Central memory CD4-positive, alpha-beta T cell (primary cell): ENCODE measurements at places on chromosomes 2 and 18.

- no peak for DNase-seq
Observed at GRCh38 chr18:68418226-68418868, 296.6 kb downstream of the TMX3 start.

GRCh38 chr2:119062179-119062578 is 96.4 kb downstream of the C1QL2 start:
- DNase-seq: no peak

DNA sequence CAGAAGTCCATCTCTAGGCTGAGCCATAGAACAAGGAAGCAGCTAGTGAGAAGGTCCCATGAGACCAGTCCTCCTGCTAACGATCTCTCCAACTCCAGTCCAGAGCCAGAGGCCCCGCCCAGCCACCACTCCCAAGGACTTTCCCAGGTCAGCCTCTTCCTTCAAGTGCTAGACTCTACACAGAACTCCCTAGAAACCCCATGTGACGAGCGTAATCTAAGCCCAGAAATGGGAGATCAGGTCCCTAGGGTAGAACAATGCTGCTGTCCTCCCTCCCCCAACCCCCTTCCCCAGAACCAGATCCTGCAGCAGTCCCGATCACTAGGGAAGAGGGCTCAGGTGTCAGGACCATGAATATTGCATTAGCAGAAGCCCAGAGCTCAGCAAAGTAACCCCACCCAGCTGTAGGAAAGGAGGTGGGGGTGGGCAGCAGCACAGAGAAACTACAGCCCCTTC is 6.9 kb downstream of the DCTN1 start:
- no peak for DNase-seq

DNA sequence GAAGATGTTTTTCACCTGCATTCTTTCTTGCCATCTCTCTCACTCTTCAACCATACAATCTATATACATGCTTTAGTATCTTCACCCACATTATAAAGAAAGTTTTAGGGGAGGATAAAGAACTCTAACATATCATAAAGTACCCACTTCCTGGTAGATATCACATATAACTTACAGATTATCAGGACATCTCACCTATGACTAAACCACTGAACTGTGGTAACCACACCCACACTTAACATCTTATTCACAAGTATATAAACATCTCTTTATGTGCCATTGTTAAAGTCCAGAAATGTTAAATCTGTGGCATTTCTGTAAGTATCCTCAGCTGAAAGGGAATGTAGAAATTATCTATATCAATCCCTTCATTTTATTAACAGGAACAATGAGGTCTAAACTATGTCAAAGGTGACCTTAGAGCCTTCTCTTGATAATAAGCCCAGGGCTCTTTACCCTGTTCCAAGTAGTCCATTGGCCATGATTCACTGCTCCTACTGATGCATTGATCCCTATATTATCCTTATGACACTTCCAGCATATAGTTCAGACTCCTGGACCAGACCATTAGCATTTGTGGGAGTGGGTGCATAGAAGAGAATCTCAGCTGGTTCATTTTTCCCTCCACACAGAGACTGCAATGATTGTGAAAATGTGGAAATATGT is 182.4 kb downstream of the SUCLG1 start:
- DNase-seq: no peak

GRCh38 chr2:45275242-45275805 is 266.1 kb upstream of the SIX2 start:
- no peak for DNase-seq

GRCh38 chr18:40962784-40963183 is 992.2 kb upstream of the PIK3C3 start:
- no peak for DNase-seq

- no peak for DNase-seq
Observed at GRCh38 chr18:79942786-79943607, 8.5 kb downstream of the SLC66A2 start.

- no peak for DNase-seq
Observed at GRCh38 chr2:181051861-181052522, 71.6 kb downstream of the UBE2E3 start.

GRCh38 chr2:236403811-236404210 is 139.6 kb upstream of the ASB18 start:
- no peak for DNase-seq

DNA sequence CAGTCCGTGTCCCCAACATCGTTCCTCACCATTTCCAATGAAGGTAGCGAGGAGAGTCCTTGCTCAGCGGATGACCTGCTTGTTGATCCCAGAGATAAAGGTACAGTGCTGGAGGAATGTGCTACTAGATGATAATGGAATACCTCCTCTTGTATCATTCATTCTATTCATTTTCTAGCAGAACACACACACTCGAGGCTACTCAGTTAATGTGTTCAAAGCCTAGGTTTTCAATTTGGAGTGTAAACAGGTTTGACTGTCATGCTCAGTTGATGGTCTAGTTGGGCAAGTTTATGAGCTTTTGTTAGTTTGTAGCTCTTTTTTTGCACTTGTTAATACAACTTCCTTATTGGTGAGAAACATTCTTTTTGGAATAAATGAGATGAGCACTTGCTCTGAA is 114.2 kb downstream of the ICA1L start:
- no peak for DNase-seq

DNA sequence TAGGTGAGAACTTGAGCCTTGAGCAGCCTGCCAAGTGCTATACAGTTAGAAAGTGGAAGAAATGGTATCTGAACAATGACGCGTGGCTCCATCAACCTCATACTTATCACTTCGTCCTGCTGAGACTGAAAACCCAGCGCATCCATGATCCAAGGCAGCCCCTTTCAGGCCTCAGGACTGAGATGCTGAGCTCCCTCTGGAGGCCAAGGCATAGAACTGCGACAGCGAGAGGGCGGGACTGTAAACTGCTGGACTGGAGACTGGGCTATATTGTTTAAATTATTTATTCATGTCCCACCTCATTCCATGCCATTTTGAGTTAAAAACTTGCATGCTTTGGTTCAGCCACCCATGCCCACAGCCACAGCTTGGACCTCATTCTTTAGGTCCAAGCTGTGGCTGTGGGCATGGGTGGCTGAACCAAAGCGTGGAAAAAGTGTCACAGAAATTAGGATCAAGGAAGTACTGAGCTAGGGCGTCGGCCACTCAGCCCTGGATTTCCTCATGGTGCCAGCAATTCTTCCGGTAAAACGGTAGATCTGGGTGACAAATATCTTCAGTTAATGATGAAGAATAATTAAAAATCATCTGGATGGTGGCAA is 195.5 kb downstream of the L3MBTL4 start:
- no peak for DNase-seq

- DNase-seq: peak; percentile 18
Observed at GRCh38 chr2:26246818-26247217, 2.1 kb downstream of the HADHB start.

DNA sequence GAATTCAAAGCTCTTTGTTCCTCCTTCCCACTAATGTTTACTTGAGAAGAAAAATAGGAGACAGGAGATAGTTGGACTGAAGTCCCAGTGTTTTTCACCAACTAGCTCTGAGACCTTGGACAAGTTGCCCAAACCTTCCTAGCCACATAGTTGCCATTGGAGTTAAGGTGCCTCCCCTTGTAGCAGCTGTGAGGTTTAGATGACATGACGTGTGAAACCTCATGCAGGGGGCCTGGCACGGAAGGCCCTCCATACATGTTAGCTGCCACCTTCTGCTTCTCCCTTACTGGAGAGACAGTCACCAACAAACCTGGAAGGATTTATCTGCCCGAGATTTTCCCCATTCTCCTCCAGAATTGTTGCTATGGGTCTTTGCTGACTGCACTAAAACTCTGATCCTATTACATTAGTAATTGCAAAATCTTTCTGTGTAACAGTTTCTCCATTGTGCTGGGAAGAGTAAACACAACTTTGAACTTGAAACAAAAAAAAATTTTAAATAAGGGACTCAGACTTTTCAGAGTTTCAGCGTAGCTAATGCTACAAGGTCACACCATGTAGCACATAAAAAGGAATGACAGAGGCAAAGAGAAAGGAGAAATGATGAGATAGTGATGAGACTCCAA is 23.8 kb upstream of the CABYR start:
- DNase-seq: no peak

GRCh38 chr2:64403426-64403825 is 50.5 kb upstream of the LGALSL start:
- DNase-seq: no peak
